Thymus (tissue), 14 donors: ENCODE measurements at places on chromosomes 16 and 17. TPM values are rescaled to one million over a fixed set of nuclear protein-coding genes. Genes with fewer than 3 reads are reported as not detected.

The PHAF1 gene
- total RNA-seq = 7.7 TPM

The ZSCAN10 gene
- 0.05 TPM for total RNA-seq

The CLDN6 gene
- total RNA-seq = 0.28 TPM

The CAPNS2 gene
- 0.19 TPM for total RNA-seq

The TP53TG3C gene
- total RNA-seq = not detected

The KRTAP16-1 gene
- not detected for total RNA-seq

The ACSF3 gene
- 97.2 TPM for total RNA-seq

The CCL18 gene
- 9.3 TPM for total RNA-seq

The CPD gene
- total RNA-seq = 14.3 TPM

The NEUROD2 gene
- not detected for total RNA-seq

The HOXB2 gene
- 3.0 TPM for total RNA-seq

The CDRT4 gene
- 1.5 TPM for total RNA-seq

The KRTAP3-2 gene
- not detected for total RNA-seq

The CDH16 gene
- 0.05 TPM for total RNA-seq

The PRRT2 gene
- total RNA-seq = 0.85 TPM

The AXIN2 gene
- total RNA-seq = 27.1 TPM

The KRT222 gene
- 0.19 TPM for total RNA-seq

The SPIRE2 gene
- total RNA-seq = 1.6 TPM

The RUNDC3A gene
- 0.99 TPM for total RNA-seq

The KRT27 gene
- total RNA-seq = 0.14 TPM

The KRTAP17-1 gene
- 0.09 TPM for total RNA-seq

The PRR35 gene
- under 0.01 TPM for total RNA-seq

The TRPV2 gene
- 29.0 TPM for total RNA-seq

The C16orf89 gene
- 1.4 TPM for total RNA-seq

The SNAI3 gene
- total RNA-seq = 1.5 TPM

The TP53TG3B gene
- not detected for total RNA-seq

The CCL3 gene
- 15.9 TPM for total RNA-seq

The ENPP7 gene
- total RNA-seq = 0.05 TPM

The PTX4 gene
- 0.05 TPM for total RNA-seq

The COL1A1 gene
- total RNA-seq = 29.5 TPM

The KCNJ18 gene
- not detected for total RNA-seq

The AGRP gene
- 0.09 TPM for total RNA-seq

The KARS1 gene
- 149 TPM for total RNA-seq

The GCGR gene
- 0.05 TPM for total RNA-seq

The NTN1 gene
- total RNA-seq = 2.0 TPM

The PIK3R5 gene
- total RNA-seq = 15.2 TPM

The P2RX1 gene
- 3.6 TPM for total RNA-seq

The DYNLL2 gene
- 11.7 TPM for total RNA-seq

The BRICD5 gene
- 4.0 TPM for total RNA-seq

The COPZ2 gene
- 5.5 TPM for total RNA-seq

The NOTUM gene
- 0.66 TPM for total RNA-seq

The GAST gene
- total RNA-seq = 5.0 TPM
